ENCODE measurements at places on chromosomes 16 and 17. TPM values are rescaled to one million over a fixed set of nuclear protein-coding genes. Genes with fewer than 3 reads are reported as not detected.

KIF22 gene
- total RNA-seq, result 94.5 TPM

SPATA22 gene
- not detected for total RNA-seq

SLC16A13 gene
- 8.7 TPM for total RNA-seq

ASB16 gene
- 0.07 TPM for total RNA-seq

GDPD3 gene
- total RNA-seq, result 0.61 TPM

MMP15 gene
- 63.1 TPM for total RNA-seq

ANKRD40CL gene
- not detected for total RNA-seq

TBC1D3 gene
- total RNA-seq, result not detected

ZFP3 gene
- 1.1 TPM for total RNA-seq

MPP2 gene
- total RNA-seq, result 1.8 TPM

SLC12A3 gene
- not detected for total RNA-seq

ATP2C2 gene
- total RNA-seq, result 0.22 TPM

GPR142 gene
- not detected for total RNA-seq

NPLOC4 gene
- total RNA-seq, result 96.3 TPM

BRIP1 gene
- total RNA-seq, result 3.0 TPM

KRTAP9-4 gene
- not detected for total RNA-seq

CEP112 gene
- total RNA-seq, result 5.4 TPM

CLEC3A gene
- total RNA-seq, result not detected

SPHK1 gene
- total RNA-seq, result 36.6 TPM

DOC2A gene
- total RNA-seq, result 1.5 TPM

SLC38A8 gene
- total RNA-seq, result 0.09 TPM

BMERB1 gene
- 83.3 TPM for total RNA-seq

PERCC1 gene
- not detected for total RNA-seq

YPEL2 gene
- total RNA-seq, result 2.6 TPM

Data from A549 treated with AZD2906 at 1 μM for 4 hours (cell line).